ENCODE measurements at places on chromosomes 2 and 18.

DNA sequence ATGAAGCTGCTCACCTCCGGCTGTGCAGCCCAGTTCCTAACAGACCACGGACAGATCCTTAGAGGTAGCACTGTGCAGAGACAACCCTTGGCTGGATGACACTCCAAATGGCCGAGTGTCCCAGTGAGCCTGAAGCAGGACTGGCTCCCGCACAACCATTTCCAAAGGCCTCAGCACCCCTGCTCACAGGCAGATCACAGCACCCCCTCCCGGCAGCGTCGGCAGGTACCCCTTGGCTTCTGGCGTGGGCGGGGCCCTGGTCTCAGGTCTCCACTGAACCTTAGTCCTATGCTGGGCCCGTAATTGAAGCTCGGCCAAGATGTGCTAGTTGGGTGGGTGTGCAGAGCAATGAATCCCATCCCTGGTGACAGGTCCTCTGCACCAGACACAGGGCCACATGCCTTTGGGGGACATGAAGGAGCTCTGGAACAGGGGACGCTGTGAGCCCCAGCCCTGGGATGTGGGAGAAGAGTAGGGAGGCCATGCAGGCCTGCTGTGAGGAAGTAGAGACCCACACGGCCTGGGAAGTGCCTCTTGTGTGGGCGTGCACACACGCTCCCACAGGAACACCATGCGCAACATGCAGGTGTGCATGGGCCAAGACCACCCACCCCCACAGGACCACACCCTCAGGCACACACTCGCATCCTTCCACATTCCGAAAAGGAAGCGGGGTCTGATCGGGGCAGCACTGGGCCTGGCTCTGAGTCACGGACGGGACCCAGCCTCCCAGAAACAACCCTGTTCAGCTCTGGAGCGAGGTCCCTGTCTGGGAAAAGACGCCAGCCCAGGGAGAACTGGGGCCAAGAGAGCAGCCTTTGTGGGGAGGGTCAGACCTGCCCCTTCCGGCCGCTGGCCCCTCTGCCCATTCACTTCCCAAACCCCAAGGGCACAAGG, 2.8 kb downstream of the DUSP2 start:
- peak; percentile 60 for DNase-seq

- DNase-seq, result no peak
These were observed 6.8 kb upstream of the STK25 start for GRCh38 chr2:241514986-241515737.

DNA sequence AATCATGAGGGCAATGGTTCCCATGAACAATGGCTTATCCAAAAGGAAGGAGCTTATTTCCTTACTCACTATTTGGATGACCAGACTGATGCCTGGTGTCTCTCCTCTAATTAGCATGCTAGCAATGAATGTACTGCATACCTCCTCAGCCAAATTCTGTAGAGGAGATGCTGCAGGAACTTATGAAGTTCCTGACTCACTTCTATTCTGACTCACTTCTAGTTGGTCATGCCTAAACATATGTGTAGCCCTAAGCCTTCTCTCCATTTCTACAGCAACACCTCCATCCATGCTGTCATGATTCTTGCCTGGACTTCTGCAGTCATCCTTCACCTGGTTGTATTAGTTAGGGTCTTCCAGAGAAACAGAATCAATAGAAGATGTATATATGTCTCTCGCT, 59.9 kb upstream of the MRPS9 start:
- DNase-seq, result no peak

- no peak for DNase-seq
These were observed 21.6 kb downstream of the CIB4 start for GRCh38 chr2:26619521-26619951.

DNA sequence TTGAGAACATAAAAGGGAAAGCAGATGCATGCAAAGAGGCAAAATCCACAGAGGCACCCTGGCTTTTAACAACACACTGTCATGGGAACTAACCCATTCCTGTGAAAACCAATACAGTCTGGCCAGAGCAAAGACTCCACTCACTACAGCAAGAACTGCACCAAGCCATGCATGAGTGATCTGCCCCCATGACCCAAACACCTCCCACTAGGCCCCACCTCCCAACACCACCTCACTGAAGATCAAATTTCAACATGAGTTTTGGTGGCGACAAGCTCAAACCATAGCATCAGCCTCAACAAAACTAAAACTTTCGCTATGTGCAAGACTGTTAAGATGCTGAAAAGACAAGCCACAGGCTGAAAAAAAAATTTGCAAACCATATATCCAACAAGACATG, 162.8 kb downstream of the SMAD2 start:
- DNase-seq, result no peak

DNA sequence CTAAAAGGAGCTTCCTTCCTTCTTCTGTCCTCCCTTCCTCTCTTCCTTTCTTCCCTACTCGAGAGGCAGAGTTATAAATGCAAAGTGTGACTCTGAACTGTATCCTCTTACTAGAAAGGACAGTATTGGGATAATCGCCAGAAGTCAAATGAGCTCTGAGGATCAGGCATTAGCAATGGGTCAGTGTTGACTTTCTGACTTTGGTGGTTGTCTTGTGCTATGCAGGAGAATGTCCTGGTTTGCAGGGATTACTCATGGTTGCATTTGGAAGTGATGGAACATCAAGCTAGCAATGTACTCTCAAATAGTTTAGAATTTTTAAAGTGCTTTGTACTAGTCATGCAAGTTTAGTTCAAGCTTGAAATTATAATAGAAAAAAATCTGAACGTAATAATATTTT, 115.6 kb downstream of the TXNL1 start:
- no peak for DNase-seq

DNA sequence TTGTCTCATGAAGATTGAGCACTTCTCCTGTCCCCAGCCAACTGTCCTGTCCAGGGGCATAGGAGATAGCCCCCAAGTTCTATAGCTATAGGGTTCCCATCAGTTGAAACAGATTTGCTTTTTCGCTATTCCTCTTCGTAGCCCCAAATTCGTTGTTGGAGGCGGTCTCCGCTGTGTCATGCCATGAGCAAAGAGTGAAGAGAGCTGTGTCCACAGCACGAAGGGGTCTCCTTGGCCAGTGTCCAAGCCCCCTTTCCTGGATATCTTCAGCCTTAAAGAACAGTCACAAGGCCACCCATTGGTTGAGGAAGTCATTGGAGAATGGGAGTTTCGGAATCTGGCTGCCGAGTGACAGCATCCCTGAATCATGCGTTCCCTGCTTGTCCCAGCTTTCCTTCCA, 21.0 kb downstream of the IGFBP5 start:
- DNase-seq, result no peak

DNA sequence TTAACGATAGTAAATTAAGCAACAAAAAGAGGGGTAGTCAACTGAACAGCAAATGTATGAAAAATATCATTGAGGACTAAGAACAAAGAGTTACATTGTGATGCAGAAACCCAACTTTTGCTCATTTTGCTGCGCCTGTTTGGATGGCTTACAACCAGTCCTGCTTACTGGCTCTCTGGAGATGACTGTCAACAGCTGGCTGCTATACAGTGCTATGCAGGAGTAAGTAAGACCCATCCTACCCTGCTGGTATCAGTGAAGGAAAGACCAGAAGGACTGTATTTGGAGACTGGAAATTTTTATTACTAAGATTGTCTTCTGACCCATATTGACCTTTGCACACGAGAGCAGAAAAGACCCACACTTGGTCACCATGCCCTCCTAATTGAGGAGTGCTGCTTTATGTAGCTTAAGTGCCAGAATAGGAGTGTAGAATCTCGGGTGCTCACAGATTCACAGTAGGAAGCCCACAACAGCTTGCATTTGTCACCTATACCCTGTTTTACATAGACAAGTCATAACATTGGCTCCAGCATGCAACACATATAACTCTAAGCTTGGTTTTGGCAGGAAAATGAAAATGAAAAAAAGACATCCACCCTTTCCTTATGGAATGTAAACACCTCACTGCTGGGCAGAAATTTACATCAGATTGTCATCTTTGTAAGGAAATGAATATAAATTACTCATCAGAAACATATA, 1915.0 kb upstream of the CELF4 start:
- DNase-seq, result no peak

DNA sequence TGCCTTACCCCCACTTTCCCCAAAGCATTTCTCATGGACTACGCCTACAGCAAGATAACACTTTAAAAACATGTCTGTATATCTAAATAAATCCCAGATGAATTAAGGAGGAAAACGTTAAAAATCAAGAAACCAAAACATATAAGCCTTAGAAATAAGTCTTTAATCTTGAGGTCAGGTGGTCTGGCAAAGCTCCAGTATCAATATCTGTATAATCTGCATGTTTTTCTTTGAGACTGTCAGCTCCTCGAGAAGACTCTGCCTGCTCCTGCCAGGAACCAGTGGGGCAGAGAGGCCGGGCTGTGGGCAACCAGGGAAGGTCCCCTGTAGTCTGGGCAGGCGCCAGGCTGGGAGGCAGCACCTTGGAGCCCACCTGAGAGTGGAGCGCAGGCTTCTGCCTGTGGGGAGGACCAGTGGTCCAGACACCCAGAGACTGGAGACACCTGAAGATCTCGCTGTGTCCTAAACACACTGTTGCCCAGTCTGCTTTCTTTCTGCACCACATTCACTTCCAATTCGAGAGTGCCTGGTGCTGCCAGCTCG, 291.0 kb upstream of the SOX11 start:
- no peak for DNase-seq

DNA sequence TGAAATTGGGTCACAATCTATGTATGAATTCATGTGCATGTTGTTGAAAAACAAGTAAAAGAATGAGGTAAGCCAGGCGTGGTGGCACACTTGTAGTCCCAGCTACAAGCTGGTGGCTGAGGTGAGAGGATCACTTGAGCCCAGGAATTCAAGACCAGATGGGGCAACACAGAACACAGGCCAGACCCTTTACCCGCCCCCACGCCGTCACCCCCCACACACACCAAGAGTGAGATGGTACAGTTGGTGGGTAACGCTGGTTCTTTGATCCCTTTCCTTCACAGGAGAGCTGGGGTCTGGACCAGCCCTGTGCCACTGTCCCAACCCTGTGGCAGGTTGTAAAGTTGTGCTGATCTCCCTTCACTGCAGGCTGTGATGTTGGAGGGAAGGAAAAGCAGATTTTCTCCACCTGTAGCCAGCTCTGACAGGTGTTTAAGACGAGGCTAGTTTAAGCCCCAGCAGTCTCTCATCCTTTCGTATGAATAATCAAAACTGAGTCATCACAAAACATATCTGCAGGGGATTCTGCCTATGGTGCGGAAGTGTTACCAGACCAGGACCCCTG, 13.6 kb downstream of the B3GNT2 start:
- no peak for DNase-seq

DNA sequence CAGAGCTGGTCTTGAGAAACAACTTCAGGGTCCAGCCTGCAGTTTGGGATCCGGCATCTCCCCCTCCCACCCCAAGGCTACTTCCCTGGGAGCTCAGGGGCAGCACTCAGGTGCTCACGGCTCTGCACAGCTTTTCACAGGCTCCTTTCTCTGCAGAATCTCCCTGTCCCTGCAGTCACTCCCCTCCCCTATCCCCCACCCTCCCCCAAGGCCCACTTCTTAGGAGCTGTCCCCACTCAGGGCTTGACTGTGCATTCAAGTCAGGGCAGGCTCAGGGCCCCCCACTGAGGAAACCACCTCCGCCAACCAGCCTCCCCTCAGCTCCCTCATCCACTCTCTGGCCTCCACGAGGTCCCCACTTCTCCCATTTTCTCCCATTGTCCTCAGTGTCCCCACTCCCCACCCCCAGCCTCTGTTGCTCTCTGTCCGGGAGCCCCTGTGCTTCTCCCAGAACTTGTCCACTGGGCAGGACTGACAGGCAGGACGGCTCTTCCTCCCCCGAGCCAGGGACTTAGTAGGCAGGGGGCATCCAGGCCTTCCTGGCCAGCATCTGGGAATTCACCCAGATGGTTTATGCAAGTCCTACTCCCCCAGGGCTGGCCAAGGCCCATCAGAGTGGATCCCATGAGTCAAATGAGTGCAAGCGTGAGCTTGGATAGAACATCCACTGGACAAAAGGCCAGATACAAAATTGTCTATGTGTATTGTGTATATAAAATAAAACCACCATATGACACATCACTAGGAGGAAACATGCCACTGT, 7.6 kb downstream of the NMUR1 start:
- no peak for DNase-seq

- no peak for DNase-seq
These were observed 467.7 kb downstream of the PARD3B start for GRCh38 chr2:205012961-205013360.

DNA sequence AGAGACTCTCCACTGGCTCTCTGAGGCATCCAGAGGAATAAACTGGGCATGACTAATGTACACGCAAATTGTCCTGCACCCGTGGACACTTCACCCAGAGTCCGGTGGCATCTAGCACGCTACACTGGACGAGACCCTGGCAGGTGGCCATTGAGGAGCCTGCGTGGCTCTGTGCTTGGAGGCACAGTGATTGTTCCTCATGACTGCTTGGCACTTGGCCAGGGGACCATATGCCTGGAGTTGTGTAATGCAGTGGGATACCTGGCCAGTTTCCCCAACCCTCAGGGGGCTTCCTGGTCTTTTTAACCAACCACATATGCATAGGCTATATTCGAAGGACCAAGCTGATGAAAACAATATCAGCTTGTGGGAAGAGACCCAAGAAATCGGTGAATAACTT, 66.6 kb downstream of the MTCL1 start:
- no peak for DNase-seq

GRCh38 chr2:186164325-186164724, 321.7 kb upstream of the ZC3H15 start:
- no peak for DNase-seq

GRCh38 chr2:233961905-233962304, 44.7 kb downstream of the TRPM8 start:
- DNase-seq, result no peak

- DNase-seq, result no peak
These were observed 17.3 kb upstream of the MTX2 start for GRCh38 chr2:176251928-176252327.

DNA sequence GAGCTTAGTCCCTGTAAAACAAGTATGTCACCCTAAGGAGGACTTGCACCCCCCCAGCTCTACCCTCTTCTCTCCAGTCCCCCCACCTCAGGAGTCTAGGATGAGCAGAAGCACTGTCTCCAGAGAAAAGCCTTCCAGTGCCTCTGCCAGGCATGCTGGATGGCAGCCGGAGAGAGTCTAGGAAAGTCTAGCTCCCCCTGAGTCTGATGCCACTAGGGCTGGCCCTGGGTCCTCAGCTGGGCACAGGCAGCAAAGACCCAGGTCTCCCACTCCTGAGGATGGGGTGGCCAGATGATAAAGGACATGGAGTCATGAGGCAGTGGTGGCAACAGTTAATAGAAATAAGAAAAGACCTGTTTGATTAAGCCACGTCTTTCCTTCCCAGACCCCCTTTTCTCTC, 225.6 kb downstream of the CYP26B1 start:
- DNase-seq, result no peak
